ENCODE measurements at places on chromosomes 1 and 21.

DNA sequence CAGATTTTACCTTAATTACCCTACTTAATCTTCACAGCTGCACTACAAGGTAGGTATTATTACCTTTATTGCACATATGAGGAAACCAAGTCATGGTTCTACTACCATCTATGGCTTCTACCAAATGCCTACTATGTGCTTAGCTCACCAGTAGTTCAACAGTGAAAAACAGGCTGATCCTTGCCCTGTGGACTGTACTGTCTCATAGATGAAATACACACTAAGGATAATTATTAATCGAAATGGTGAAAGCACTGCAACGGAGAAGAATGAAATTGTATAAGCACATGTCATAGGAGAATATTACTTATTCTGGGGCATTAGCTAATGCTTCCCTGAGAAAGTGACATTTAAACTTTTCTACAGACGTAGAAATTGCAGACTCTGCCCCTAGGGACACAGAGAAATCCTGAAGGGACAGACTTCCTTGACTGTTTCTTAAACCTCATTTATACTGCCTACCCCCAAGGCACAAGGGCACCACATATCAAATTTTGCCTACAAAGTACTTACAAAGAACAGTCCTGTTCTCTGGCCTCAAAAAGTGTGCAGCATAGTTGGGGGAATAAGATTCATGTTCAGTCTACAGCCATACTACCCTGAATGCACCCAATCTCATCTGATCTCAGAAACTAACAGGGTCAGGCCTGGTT is 148.4 kb upstream of the ZC3H11B start:
- DNase-seq, result no peak

DNA sequence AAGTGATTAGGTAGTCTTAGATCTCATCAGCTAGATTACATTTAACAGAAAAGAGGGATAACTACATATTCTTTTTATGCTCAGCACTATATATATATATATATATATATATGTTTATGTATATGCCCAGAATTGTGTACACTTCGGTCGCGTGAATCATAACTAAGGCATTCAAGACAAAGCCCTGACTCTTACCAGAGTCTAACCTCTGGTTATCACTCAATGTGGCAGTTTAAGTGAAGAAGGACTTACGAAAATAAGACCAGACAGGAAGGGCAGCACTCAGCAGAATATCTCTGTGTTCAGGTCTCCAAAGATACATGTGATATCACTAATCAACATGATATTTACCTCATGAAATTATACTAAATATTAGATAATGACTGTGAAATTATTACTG is 1326.7 kb downstream of the MRPL39 start:
- no peak for DNase-seq

GRCh38 chr1:2856676-2857375 is 55.3 kb upstream of the TTC34 start:
- no peak for DNase-seq

GRCh38 chr1:156638189-156638985 is 3.5 kb upstream of the BCAN start:
- no peak for DNase-seq

DNA sequence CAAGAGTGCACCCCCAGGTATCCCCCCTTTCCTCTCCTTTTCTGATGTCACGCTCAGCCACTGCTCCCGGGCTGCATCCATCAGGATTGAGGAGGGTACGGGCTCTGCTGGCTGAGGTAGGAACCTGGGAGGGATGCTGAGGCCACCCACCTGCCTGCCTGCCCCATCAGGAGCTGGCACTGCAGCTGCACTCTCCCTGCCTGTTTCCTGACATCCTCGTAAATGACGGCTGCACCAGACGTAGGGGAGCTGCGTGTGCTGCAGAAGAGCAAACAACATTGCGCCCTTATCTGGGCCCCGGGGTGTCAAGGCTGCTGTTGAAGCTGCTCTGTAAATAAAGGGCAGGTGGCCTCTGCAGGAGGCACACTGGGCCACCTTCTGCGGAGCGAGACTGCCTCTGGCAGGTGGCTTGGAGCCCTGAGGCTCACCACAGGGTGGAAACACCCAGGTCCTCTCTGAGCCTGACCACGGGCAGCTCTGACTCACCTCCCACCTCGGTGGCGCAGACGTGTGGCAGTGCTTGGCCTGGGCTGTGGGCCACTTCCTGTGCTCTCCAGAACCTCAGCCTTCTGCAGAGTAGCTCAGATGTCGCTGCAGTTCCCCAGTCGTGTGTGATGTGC is 30.9 kb downstream of the SNAP47 start:
- DNase-seq, result no peak

DNA sequence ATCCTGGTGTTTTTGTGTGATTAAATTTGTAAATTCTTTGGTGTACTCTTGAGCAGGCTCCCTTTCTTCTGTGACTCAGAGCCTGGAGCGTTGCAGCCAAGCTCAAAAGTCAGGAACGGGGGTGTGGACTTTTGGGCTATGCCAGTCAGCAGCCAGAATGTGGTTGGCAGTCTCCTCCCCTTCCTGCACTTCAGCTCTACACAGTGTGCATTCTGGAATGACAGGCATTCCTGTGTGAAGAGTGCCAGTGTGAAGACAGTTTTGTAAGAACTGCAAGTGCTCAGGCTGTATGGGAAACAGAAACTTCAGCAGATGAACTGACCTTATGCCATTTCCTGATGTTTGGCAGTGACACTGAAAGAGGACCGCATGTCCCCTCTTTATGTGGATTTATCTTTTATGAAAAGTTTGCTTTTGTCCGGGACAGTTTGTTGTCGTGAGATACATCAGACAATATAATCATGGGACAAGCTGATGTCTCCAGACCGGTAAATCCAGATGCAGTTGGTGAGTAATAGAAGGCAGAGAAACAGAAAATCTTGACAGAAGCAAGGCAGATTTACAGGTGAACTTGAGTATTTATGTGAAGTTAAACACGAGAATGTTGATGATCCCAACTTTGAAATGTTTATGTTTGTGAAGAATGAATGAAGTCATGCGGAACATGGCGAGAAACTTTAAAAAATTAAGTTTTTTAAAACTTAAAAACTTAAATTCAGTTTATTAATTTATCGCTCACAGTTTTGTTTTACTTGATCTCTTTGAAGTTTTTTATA is 67.7 kb upstream of the RCC1 start:
- DNase-seq, result no peak

- no peak for DNase-seq
These were observed 176.8 kb downstream of the ZP4 start for GRCh38 chr1:237713916-237714315.

- DNase-seq, result no peak
These were observed 78.4 kb upstream of the DNAJC6 start for GRCh38 chr1:65230731-65231481.

GRCh38 chr1:211158866-211159265 is 24.9 kb upstream of the KCNH1 start:
- no peak for DNase-seq

DNA sequence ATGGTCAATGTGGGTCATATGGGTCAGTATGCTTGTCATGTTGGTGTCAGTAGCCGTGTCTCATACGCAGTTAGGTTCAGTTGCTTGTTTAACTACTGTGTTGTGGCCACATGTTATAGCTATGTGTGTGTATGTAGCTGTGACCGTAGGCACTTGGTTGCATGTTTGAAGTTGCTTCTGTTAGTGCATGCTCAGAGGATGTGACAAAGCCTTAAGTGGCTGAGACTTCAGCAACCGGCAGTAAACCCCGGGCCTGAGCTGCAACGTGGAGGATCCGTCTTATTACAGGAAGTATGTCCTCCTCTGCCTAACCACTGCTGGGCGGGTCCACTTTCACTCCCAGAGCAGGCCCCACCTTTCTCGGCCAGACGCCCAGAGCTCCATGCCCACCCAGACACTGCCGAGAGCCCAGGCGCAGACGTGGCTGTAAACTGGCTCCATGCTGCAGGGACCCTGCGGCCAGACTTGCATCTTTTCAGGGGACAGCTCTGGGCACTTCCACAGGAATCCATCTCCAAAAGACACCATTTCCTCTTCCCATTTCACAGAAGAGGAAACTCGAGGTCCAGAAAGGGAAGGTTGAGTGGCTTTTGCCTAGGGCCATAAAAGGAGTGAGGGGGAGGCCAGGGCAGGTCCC is 2.2 kb downstream of the TCEA3 start:
- DNase-seq, result no peak

Measured in D721Med (cell line).